ENCODE measurements at places on chromosomes 12 and 14.

DNA sequence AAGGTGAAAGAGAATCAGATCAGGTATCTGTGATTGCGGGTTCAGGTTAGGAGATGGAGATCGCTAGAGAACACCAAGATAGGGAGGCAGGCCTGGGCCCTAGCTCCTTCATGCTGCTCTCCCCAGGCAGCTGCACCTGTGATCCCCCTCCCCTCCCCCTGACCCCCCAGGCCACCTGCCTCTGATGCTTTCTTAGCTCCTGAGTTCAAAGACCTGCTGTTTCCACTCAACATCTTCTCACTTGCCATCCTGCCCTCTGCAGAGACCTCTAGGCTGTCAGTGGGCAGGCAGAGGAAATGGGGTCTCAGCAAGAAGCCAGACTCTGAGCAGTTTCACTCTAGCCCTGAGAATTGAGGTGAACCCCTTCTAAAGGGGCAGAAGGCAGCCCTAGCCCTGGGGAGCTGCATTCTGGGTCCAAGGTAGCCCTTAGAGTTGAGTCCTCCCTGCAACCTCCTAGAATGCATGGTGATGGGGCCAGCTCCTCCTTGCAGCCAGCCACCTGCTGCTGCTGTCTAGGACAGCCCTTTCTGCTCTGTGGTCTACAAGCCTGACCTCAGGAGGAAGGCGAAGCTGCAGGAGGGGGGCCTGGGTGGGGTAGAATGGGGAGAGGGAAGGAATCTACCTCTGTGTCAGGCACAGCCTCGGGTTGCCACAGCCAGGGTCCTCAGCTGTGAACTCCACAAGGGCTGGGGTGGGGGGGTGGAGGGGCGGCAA, 6.4 kb upstream of the SLC48A1 start:
- no peak for DNase-seq

DNA sequence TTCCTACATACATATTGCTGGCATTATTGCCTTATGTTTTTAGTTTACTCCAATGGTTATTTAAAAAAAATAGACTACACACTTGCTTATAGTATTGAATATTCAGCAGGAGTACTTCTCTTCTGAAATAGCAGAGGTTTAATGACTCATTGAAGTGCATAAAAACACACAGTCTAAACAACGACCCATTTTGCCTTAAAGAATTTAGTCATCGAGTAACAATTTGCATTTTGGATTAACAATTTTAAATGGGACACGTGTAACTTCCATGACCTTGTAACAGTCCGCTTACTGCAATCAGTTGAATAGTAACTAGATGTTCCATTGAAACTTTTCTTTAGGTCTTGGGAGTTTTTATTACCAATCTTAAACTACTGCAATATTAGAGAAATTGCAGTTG, 9.0 kb downstream of the TRHDE start:
- no peak for DNase-seq

GRCh38 chr14:65290830-65291229, 121.7 kb upstream of the FUT8 start:
- DNase-seq: no peak

DNA sequence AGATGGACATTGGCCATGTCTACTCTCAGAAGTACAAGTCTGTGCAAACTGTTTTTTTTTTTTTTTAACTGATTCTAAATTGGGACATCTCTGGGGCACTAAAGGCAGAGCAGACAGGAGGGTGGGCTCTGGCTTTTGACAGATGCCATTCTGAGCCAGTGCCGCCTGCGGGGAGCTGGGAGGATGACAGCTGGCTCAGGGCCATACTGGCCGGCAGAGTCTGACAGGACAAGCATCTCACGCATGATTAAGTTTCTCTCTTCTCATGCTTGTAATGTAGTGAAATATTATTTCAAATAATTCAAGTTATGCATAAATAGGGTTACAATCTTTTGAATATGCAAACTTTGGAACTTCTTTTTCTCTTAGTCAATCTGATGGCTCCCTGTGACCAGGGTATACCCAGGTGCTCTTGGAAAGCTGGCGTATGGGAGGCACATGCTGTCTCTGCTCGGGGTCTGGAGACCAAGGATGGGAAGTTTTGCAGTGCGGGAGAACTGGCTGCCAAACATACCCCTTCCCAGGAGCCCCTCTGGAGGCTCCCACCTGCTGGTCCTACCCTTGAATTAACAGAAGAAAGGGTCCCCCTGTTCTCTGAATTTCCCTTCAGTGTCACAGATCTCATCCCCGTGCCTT, 7.6 kb downstream of the CDCA4 start:
- DNase-seq: no peak

DNA sequence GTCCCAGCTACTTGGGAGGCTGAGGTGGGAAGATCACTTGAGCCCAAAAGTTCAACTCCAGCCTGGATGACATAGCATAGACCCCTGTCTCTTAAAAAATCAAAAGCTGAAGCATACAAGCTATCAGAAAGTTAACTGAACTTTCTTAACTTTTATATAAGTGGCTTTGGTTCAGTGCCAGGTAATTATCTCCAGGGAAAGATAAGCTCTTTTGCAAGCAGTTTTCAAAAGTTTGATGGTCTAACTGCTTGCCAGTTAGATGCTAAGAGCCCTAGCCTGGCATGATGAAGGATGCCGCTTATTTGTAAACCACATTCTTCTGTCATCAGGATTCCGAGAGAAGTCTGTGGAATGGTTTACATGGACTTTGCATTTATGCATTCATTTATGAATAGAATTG, 409.1 kb downstream of the AEBP2 start:
- no peak for DNase-seq

DNA sequence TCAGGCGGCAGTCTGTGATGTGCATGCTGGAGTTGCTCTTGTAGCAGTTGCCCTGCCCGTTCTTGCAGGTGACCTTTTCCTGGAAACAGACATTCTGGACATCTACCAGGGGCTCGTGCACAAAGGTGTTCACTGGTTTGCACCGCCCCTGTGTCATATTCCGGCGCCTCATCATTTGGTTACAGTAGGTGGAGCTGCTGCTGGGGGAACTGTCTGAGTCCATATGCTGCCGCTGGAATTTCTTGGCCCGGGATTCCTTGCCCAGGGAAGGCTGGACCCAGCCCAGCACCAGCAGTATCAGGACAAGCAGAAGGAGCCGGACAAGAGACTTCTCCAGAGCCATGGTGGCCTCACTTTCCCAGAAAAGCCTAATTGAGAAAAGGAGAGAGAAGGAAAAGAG, 918 bp downstream of the RNASE1 start:
- DNase-seq: no peak

GRCh38 chr12:121958541-121959240, 40.3 kb downstream of the CFAP251 start:
- no peak for DNase-seq

DNA sequence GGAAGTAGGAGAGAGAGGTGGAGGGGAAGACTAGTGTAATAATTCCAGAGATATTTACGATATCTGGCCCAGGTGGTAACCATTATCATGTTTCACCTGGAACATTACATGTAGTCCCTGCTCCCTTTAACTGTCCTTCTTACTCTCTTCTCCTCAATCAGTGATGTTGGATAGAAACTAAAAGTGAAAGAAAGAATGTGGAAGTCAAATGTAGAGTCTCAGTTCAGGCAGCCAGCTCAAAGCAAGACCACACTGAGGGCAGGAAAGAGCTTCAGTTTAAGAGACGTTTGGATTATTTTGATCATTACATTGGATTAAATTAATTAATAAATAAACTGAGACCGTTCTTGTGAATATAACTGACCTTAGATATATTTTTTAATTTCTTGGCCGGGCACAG, 594.4 kb downstream of the FLRT2 start:
- no peak for DNase-seq

- DNase-seq: no peak
These were observed 280.3 kb upstream of the DIO2 start for GRCh38 chr14:80491650-80492049.

DNA sequence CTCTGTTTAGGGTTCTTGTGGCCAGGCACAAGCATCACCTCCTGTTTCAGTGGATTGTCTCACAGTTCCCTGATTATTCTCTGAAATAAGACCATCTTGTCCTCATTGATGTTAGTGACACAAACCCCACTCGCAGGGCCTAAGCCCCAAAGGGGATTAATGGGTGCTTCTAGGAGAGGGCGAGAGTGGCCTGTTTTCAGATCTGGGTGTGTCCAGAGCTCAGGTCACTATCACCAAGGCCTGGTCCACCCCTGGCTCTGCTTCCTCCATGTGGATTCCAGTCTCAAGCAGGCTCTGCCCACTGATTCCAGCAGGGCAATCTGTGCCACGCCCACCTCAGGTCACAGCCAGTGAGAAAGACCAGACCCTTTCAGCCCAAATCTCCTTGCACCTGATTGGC, 361.9 kb downstream of the ADGRD1 start:
- DNase-seq: no peak

DNA sequence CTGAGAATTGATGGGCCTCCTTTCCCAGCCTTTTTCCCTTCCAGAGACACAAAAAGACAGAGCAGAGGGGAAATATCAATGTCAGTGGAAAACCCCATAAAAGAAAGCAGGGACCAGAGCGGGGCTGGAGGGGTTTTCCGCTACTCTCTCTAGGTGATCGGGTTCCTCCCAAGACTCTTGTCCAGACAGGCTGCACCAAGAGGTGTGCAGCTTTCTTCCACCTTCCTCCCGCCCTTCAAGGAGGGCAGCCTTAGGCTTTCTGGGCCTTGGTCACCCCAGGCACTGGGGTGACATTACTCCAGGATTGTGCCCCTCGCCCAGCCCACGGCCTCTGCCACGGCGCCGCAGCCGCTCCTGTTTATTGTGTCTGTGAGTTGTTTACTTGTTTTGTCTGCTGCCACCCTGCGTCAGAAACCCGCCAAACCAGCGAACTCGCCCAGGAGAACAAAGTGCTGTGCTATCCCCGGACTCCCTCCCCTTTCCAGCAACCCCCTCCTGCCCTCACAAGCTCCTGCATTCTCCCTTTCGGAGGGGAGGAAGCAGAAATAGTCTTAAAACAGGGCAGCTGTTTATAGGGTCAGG, 6.7 kb upstream of the HOXC6 start:
- no peak for DNase-seq

GRCh38 chr12:106885026-106885425, 70.7 kb upstream of the TMEM263 start:
- no peak for DNase-seq

DNA sequence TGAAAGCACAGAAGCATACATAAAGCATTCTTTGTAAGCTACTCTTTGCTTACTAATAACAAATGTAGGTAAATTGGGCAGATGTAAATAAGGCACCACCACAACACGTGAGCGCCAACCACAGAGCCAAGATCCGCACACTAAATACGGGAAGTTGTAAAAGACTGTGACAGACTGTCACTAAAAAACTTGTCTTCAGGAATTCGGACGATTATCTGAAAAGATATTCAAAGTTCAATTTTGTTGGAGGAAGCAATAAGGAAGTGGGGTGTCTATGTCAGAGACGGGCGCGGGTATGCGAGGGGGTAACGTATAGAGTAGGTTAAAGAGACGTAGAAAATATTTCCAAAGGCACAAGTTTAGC, 1.5 kb upstream of the HSP90B1 start:
- no peak for DNase-seq

DNA sequence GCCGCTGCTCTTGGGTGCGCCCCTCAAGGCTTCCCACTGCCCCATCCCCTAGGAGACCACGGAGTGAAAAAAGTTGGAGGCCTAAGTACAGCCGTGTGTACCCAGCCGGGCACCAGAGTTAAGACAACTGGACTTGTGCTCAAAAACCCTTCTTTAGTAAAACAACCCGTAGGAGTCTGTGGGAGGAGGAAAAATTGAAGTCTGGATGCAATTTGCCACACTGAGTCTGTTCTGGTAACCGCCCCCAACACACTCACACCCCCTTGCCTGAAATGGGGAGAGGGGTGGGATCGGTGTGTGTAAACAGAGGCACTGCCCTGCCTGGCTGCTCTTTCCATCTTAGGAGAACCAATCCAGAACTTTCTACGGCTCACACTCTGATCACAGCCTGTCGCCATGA, 41.7 kb downstream of the DPF3 start:
- no peak for DNase-seq

DNA sequence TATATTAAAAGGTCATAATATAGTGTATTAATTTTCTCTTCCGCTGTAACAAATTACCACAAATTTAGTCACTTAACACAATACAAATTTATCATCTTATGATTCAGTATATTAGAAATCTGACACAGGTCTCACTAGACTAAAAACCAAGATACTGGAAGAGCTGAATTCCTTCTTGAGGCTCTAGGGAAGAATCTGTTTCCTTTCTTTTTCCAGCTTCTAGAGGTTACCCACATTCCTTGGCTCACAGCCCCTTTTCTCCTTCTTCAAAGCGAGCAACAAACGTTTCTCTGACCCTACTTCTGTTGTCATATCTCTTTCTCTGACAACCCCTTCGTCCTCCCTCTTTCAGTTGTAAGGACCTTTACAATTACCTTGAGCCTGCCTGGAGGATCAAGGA, 43.4 kb upstream of the AMN1 start:
- DNase-seq: no peak

DNA sequence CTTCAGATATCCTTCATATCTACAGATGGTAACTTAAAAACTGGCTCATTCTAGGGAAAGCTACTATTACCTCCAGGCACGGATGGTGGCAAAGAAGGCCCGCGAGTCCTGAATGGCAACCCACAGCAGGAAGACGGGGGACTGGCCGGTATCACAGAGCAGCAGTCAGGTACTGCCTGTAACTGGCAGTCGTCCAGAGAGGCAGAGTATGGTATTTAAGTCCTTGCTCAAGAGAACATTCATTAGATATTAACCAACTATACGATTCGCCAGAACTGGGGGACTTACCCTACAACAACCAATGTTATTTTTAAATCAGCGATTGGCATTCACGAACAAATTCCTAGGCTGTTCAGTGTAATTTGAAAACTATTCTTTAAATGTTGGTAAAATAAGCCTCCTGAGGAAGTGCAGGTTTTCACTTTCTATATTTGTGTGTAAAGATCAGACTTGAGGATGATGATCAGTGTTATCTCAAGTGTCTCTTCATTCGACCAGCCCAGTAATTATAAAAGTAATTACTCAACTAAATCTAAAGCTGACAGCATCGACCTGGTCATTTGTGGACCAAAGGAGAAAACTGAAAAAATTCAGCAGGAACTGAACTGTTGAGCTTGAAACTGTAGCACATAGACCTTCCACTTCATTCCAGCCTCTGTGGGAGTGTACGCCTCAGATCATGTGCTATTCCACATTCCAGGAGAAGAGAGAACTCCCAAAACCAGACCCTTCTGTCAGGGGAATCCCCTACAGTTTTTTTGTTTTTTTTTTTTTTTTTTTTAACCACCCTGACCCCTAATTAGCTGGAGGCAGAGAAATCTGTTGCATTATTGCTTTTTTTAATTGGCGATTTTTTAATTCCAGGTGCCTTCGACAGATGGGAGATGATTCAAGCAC, 75.6 kb downstream of the ESR2 start:
- no peak for DNase-seq
